ENCODE measurements at places on chromosomes 7 and 10.

GRCh38 chr10:119285495-119286267 is 78.3 kb downstream of the GRK5 start:
- no peak for DNase-seq

- no peak for DNase-seq
Observed at GRCh38 chr10:77247031-77247990, 390.3 kb downstream of the KCNMA1 start.

- DNase-seq, result no peak
Observed at GRCh38 chr10:21702633-21703111, 168.6 kb downstream of the MLLT10 start.

- no peak for DNase-seq
Observed at GRCh38 chr10:124162136-124162535, 68.7 kb upstream of the CHST15 start.

- DNase-seq, result no peak
Observed at GRCh38 chr7:16776053-16776452, 22.5 kb downstream of the TSPAN13 start.

DNA sequence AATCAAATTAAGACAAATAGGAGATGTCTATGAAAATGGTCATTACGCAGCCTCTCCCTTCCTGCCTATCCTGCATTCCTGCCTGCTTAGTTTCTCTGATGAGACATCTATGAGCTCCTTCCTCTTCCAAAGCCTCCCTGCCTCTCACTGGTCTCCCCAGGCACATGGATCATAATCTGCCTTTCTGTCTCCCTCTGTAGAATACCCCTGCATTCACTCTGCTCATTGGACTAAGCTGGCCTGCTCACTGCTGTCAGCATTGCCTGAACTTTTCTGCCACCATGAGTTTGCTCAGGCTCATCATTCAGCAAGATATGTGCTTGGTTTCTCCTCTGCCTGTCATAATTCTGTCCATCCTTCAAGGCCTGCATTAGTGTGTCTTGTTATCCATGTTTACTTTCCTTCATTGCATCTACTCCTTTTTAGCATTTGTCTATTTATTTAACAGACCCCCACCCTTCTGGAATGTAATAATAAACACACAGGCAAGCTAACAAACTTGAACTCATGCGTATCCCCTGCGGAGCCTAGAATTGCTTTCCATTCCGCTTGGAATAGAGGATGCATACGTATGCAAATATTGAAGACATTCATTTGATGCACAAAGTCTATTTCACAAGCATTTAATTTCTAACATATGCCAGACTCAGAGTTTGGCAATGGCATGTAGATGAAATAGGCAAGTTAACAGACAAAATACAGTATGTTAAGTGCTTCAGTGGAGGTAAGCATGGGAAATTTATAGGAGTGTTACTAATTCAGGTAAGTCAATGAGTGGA is 88.3 kb downstream of the PTPRZ1 start:
- DNase-seq, result no peak

DNA sequence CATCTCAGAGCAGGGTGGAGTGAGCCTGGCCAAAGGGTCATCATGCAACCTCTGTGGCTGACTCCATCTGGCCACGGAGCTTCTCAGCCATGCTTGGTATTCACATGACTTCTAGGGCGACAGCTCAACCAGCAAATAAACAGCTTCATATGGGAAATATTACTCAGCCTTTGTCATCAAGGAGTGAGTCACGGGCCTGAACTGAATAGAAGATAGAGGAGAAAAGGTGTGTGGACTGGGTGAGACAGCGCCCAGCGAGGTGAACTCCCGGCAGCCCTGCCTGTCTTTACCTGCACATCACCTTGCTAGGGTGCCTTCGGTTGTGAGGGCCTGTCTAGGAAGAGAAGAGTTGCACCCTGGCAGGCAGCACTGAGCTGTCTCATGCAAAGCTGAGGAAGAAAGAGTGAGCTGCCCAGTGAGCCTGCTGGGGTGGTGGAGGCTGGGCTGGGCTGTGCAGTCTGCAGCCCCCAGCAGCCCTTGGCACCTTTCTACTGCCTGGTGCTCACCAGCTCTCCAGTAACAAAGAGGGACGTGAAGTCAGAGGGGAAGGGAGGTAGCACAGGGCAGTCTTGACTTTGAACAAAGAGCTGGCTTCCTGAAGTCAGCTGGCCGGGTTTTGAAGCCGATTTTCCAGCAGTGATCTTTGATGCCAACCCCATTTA is 114.2 kb downstream of the EGFR start:
- DNase-seq, result no peak

GRCh38 chr7:2381227-2381626 is 22.2 kb upstream of the CHST12 start:
- DNase-seq, result no peak

GRCh38 chr10:100864978-100865377 is 47.8 kb upstream of the SLF2 start:
- no peak for DNase-seq

DNA sequence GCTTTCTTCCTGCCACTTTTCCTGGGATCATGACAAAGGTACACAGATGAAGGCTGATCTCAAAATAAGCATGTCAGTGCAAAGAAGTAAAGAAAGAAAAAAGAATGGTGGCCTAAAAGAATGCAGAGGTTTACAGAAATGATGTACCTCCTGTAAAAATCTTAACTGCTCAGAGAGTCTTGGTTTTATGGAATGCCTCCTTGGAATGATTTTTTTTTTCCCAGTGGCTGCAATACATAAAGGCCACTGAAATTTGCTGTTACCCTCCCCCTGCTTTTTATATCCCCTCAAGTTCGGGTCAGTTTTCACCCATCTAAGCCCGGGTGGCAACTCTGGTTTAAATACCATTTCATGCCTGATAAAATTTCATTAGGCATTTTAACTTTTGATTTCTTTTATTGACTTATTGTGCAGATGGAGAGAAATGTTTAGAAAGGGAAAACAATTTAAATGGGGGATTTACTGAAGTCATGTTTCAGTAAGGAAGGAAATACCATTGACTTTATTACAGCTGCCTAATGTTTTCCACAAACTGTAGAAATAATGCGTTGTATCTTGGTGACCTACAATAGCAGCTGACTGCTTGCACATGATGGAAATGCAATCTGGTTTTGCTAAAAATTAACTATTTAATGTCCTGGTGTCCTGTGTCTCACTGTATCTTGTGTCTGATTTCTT is 102.5 kb downstream of the SAMD9 start:
- no peak for DNase-seq

DNA sequence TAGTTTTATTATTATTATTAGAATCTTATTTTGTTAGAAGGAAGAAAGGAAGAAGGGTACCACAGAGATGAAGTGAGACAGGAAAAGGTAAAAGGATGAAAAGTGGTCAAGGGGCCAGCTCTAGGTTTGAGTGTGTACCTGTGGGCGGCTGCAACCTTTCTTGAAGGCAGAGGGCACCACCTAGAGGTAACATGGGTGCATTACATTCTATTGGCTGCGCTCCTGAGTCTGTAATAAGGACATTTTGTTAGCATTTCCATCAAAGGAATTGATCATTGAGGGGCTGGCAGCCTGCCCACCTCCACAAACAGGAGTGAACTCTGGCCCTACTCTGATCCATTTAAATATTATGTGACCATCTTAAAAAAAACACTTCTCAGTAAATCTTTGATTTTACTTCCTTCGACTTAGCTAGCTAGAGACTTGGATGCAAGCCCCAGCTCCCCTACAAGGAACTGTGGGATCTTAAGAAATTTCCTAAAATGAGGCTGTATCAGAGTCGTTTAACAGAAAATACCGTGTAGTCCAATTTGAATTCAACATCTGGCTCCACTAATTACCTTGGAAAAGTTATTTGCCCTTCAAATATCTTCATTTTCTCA is 610.4 kb downstream of the IPMK start:
- DNase-seq, result no peak

DNA sequence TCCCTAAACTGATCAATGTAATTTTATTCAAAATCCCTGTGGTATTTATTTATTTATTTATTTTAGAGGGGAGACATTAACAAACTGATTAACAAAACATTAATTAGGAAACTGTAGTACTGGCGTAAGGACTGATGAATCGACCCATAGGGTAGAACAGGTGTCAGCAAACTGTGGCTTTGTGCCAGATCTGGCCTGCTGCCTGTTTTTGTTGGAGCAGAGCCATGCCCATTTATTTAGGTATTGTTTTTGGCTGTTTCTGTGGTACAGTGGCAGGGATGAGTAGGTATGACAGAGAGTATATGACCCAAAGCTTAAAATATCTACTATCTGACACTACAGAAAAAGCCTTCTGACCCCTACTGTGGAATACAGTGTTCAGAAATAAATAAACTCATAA is 332.5 kb upstream of the ETV1 start:
- DNase-seq, result no peak

GRCh38 chr10:47088656-47089354 is 177.6 kb downstream of the PTPN20 start:
- DNase-seq, result no peak

DNA sequence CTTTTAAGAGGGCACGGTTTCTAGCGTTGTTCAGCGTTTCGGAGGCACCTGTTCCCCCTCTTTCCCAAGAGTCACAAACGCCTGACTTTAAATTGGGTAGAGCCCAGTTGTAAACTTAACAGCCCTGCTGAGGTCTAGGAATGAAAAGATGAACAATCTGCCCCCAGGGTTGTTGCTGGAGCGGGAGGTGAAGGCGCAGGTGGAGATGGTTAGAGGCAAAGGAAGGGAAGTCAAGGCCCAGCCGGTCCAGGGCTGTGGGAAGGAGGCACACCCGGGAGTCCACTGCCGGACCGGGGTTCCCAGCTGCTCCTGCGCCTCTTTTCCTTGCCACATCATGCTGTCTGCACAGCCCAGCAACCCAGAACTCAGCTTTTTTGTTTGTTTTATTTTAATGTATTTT is 770 bp downstream of the PRXL2A start:
- no peak for DNase-seq

DNA sequence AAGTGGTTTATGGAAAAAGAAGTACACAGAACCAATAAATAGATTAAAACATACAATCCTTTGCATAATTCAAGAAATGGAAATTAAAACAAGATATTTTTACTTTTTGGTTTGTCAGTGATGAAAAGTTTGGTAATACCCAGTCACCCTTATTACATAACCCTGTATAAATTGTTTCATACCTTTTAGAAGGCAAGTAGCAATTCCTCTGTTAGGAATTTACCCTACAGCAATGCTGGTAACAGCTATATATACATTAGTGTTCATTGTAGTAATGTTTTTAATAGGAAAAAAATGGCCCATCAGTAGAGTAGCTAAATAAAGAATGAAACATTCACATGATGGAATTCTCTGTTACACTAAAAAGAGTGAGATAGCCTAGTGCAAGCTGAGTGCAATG is 42.7 kb downstream of the PTPN12 start:
- DNase-seq, result no peak

GRCh38 chr7:20529260-20529659 is 86.2 kb upstream of the ABCB5 start:
- no peak for DNase-seq

GRCh38 chr10:28054228-28054860 is 55.5 kb upstream of the ODAD2 start:
- no peak for DNase-seq

GRCh38 chr10:30705625-30706149 is 76.1 kb upstream of the LYZL2 start:
- no peak for DNase-seq

- DNase-seq, result no peak
Observed at GRCh38 chr7:104986628-104987259, 27.3 kb upstream of the KMT2E start.

DNA sequence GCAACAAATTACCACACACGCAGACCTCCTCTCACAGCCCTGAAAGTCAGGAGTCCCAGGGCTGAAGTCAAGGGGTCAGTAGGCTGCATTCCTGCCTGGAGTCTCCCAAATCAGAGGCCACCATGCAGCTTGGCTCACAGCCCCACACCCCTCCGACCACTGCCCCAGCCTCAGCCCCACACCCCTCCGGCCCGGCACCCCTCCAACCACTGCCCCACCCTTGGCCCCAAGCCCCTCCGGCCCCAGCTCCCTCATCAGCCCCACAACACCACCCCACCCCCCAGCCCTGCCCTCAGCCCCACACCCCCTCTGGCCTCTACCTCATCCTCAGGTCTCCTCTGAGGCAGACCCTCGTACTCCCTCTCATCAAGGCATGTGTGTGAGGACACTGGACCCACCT is 85.7 kb downstream of the DIP2C start:
- DNase-seq, result no peak

DNA sequence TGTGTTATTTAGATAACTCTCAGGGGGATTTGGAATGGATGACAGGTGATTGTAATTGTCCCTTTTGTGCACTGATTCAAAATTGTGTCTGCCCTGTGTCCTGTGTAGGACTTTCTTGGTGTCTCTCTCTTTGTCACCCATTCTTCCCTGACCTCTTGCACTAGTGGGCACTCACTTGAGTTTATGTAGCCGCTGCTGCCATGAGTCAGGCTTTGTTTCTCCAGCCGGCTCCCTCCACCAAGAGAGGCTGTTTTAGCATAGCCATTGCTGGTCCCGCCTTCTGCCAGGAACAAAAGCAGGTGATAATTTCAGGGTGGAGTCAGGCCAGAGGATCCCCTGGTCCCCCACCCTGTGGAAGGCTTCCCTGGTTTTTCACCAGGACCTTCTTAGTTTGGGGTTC is 8.4 kb downstream of the COL17A1 start:
- DNase-seq, result no peak

DNA sequence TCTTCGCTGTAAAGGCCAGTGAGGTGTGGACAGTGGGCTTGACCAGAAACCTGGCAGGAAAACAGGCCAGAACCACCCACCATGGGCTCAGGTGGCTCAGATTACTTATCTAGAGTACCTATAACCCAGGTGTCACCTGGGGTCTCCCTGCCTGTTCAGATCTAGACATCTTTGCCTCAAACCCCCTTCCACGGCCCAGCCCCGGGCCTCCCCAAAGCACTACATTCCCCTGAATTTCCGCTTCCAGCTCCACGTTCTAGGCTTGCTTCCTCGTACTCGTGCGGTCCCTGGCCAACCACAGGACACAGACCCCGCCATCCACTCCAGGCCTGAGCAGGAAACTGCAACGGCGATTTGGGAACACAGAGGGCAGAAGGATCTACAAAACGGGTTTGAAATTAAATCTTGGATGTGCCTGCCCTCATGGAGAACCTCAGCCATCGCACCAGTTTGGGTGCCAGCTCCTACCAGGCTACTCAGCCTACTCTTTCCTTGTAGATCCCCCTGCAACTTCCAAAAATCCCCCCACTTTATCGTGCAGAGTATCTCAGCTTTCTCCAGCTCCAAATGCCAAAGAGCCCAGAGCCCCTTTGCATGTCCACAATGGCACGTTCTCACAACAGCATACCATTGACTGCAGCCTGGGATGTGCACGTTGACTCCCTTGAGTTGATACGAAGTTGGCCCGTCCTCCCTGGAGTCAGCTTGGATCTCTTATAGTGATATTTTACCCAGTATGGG is 62.7 kb upstream of the CACUL1 start:
- no peak for DNase-seq

DNA sequence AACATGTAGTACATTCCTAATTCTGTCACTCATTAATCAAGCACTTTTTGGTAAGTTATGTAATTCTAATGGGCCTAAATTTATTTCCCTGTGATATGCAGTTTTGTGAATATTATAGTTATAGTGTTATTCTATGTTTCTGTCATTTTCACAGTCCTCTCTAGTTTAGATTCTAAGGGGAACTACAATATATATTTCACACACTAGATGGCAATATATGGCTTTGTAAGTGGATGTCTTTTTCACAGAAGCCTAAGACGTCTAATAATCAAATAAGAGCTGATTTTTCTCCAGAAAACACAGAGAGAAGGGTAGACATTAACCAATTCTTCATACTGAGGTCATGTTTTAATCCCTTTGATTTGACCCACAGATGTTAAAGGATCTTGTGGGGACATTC is 18.0 kb downstream of the RNLS start:
- DNase-seq, result no peak

GRCh38 chr7:88104732-88105131 is 115.1 kb downstream of the SRI start:
- no peak for DNase-seq

Measured in T-helper 22 cell (primary cell).